ENCODE measurements at places on chromosomes 2 and 18. TPM values are rescaled to one million over a fixed set of nuclear protein-coding genes. Genes with fewer than 3 reads are reported as not detected.

THUMPD2 gene
- 7.1 TPM for total RNA-seq

TRIM43 gene
- not detected for total RNA-seq

SPRED2 gene
- total RNA-seq: 16.1 TPM

MC2R gene
- total RNA-seq: not detected

IL1B gene
- not detected for total RNA-seq

PIK3C3 gene
- total RNA-seq: 27.2 TPM

LYPD6B gene
- 1.9 TPM for total RNA-seq

ALPP gene
- total RNA-seq: 0.15 TPM

DPP4 gene
- total RNA-seq: 4.3 TPM

ACADL gene
- total RNA-seq: not detected

PLGLB1 gene
- total RNA-seq: 0.33 TPM

KCNE4 gene
- total RNA-seq: not detected

ZNF519 gene
- 9.5 TPM for total RNA-seq

AGXT gene
- not detected for total RNA-seq

LYG1 gene
- total RNA-seq: 0.22 TPM

AKAIN1 gene
- total RNA-seq: not detected

EDAR gene
- total RNA-seq: 0.03 TPM

ICOS gene
- total RNA-seq: not detected

PLA2R1 gene
- total RNA-seq: 0.89 TPM

PRADC1 gene
- 17.7 TPM for total RNA-seq

ELOA2 gene
- total RNA-seq: not detected

Data from H7 (cell line).